AG09309 (cell line): ENCODE measurements at places on chromosomes 1 and 21.

DNA sequence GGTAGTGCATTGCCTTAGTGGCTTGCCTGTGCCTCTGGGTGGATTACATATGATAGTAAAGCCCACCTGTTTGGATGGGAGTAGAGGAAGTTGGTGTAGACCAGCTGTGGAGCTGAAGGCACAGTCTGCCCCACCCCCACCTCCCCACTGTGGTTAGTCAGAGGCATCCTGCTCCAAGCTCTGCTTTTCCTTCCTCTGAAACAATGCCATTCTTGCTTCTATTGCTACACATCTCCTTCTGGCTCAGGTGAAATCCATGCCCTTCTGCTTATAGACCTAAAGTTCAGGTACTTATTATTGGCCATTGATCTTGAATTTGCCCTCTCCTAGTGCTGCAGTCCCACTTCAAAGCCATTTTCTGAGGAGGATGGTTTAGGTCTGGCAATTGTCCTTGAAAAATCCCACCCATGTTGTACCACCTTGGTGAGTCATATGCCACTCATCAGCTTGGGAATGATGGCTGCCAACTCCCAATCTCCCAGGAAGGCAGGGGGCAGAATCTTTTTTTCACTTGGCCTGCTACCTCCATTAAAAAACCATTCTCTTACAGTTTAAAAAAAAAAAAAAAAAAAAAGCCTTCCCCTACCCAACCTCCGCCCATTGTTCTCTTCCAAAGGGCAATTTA lies 6.7 kb upstream of the TXLNA start:
- DNase-seq, result no peak

GRCh38 chr1:223788746-223789415 lies 56.9 kb downstream of the TP53BP2 start:
- no peak for DNase-seq

GRCh38 chr1:219507437-219507836 lies 105.5 kb downstream of the ZC3H11B start:
- peak; percentile 18 for DNase-seq

- DNase-seq, result no peak
Observed at GRCh38 chr1:61687901-61688300, 37.0 kb downstream of the TM2D1 start.

DNA sequence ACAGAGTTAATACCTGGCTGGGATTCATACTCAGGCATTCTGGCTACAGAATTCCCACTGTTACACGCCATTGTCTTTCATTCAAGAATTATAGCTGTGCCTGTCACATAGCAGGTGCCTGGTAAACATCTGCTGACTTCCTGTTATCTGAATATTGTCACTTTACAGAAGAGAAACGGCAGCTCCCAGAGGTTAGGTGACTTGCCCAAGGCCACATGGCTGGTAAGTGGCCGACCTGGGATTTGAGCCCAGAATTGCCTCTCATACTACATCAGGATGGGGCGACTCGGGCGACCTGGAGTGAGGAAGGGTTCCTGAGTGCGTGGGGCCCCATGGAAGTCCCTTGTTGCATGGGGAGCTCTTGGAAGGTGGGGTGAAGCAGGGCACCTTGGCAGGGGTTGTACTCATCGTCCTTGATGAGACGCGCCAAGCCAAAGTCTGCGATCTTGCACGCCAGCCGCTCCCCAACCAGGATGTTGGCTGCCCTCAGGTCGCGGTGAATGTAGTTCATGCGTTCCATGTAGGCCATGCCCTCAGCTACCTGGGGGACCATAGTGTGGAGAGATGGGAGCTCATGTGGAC lies 10.2 kb upstream of the AHDC1 start:
- no peak for DNase-seq

DNA sequence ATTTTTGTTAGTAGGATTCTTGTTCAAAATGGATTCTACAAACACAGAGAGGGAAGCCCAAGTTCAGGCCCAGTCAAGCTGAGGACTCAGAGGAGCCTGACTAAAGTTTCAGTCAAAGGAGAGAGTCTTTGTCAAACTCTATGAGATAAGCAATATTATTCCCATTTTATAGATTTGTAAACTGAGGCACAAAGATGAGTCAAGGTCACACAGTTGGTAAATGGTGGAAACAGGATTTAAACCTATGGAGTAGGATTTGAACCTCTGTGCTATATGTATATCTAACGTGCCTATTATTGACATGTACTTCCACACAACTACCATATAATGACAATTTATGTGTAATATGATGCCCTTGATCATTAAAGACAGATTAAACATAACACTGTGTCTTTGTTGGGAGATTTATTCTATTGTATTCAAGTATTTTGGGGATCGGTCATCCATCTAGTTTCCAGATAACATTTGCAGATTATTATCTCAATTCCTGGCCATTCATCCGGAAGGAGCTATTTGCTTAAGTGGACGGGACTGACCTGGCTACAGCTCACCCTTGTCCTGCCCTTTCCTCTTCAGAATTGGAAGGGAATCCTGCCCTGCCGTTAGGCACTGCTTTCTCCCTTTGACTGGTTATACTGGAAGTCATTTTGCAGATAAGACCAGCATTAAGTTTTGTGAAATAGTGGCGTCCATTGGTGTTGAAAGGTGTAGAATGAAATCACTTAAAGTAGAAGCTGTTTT lies 86.1 kb upstream of the LMO4 start:
- DNase-seq, result no peak

- DNase-seq, result peak; percentile 78
Observed at GRCh38 chr1:161045736-161046604, at the start of gene USF1. Gene USF1, minus strand, starts transcription at chr1:161045977. Its CDS starts 2,702 bp downstream, at chr1:161043275.

- DNase-seq, result no peak
Observed at GRCh38 chr21:43325968-43326715, 100.8 kb downstream of the SIK1 start.

- DNase-seq, result no peak
Observed at GRCh38 chr1:7638078-7638477, 133.0 kb upstream of the VAMP3 start.

DNA sequence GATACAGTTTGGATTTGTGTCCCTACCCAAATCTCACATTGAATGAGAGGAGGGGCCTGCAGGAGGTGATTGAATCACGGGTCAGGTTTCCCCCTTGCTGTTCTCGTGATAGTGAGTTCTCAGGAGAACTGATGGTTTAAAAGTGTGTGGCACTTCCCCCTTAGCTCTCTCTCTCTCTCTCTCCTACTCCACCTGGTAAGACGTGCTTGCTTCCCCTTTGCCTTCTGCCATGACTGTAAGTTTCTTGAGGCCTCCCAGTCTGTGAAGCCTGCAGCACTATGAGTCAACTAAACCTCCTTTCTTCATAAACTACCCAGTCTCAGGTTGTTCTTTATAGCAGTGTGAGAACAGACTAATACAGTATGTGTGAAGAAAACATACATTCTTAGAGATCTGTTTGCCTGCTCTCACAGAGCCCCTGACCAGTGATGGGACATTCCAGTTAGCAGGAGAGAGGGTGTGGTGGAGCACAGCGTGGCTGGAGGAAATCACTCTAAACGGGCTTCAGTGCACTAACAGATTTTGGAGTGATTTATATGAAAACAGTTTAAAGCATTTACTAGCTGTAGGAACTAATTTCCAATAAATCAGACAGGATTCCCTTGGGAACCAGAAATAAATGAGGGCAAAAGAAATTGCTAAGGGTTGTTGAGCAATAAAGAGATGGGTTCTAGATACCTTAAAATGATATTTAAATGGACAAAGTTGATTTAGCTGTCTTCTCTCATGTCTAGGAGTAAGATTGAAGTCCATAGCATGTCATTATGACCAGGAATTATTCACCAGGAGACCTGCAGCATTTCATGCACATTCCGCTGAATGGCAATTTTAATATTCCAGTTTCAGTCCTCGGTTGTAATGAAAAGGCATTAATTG lies 411.0 kb downstream of the CAMTA1 start:
- DNase-seq, result no peak

- DNase-seq, result no peak
Observed at GRCh38 chr1:161192476-161193465, 6.1 kb downstream of the ADAMTS4 start.

DNA sequence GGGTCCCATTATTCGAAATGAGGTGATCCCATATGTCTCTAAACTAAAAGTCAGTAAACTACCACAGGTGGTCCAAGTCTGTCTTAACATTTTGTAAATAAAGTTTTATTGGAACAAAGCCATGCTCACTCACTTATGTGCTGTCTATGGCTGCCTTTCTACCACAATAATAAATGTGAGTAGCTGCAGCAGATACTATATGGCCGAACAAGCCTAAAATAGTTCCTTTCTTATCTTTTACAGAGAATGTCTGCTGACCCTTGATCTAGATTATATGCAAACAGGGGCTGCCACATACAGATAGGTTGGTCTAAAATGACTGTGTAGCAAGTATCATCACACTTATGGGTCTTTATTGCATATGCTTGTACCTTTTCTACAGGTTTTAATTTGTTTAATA lies 140.0 kb downstream of the VAV3 start:
- DNase-seq, result no peak

DNA sequence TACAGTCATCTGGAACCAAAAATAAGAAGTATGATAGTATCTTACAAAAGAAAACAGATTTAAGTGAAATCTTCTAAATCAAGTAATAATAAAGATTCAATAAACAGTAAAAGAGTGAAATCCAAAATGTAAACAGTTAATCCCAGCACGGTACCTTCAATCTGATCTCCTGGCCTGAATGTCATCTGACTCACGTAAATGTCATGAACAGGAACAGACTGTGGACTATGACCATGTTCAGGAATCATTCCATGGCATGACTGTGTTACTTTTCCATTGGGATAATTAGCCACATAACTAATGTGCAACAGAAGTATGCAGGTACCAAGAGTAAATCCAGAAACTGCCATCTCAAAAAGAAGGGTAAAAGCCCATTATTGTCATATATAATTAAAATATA lies 18.0 kb downstream of the FRRS1 start:
- no peak for DNase-seq

- DNase-seq, result no peak
Observed at GRCh38 chr1:156014829-156015228, 5.9 kb downstream of the SSR2 start.

DNA sequence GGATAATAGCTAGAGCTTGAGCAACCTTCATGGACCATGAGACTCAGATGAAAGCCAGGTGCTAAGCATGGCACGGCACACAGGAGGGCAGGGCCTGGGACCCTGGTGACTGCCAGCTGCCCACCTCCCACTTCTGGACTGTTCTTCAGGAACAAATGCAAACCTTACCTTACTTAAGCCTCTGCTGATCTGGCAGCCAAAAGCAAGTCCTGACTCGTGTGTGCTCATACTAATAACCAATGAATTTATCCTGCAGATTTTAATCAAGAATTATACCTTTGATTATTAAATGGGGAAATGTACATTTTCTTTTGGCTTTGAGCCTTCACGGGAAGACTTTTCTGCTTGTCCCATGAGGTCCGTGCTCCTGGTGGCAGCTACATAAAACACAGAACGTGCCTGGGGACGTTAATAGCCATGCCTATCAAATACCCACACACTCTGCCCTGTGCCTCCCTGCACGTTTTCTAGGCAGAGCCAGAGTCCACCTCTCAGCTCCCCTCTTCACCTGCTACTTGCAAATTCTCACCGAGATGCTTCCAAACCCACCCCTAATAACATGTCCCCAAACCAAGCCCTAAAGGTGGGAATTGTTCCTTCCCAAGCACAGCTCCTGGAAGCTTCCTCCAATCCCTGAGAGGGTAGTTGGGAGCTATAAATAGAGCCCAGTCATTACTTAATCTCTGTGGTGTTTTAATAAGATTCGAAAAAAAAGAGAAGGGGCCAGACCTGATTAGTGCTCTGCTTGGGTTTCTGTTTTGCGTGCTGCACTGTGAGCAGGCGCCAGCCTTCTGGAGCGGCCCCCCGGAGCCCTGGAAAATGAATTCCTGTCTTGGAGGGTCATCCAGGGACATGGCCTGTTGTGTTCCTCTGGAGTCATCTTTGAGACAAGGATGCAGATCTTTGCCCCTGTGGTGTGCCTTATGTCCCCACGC lies 33.5 kb downstream of the SLC1A7 start:
- peak; percentile 59 for DNase-seq

- DNase-seq, result peak; percentile 44
Observed at GRCh38 chr21:28229814-28230213, 762.9 kb downstream of the LTN1 start.

- no peak for DNase-seq
Observed at GRCh38 chr1:64948905-64949833, 17.2 kb downstream of the JAK1 start.
